Effector CD8-positive, alpha-beta T cell (primary cell): ENCODE measurements at places on chromosomes 2 and 18.

GRCh38 chr2:233964581-233964980 lies 47.4 kb downstream of the TRPM8 start:
- DNase-seq, result no peak

GRCh38 chr2:217353591-217353990 lies 493.7 kb upstream of the TNP1 start:
- no peak for DNase-seq

DNA sequence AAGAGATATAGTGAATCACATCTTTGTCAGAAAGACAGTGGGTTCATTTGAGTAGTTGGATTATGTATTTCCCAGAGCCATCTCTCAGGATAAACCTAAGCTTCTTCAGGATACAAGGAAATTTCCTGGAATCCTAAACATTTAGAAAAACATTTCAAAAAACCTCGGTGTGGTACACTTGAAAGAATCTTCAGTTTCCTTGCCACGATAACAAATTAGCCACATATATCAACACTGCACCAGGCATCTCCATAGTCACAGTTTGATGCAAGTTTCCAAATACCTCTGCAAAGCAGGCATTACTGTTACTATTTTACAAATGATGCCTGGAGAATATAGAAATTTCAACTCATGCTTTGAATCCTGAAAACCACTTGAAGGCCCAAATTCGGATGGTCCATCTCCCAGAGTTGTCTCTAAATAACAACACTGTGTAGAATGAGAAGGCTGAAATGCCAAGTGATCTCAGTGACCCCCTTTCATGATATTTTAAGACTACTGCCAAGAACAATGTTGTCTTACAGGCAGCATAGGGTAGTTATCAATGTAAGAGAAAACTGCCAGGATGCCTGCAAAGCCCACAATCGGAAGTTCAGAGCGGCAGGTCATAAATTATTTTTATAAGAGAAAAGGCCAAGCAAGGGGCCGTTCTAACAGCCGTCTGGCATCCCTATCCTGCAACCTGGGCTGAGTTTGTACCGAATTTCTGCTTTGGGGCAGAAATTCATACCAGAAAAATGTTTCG lies 307.9 kb downstream of the TXNL1 start:
- no peak for DNase-seq

DNA sequence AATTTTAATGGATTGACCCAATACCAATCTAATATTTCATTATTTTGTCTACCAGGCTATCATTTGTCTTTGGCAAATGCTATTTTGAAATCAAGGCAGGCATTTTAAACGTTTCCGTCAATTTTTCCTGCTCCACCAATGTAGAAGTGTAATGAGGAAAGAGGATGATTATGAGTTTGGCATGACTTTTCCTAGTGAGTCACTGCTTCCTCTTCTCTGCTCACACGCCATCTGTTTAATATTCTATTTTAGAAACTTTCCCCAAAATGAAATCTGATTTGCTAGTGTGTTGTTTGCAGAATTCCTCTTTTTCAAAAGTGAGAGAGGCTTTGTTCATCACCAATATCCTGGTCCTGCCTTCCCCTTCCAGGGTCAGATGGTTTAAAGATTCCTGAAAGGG lies 42.5 kb upstream of the PID1 start:
- DNase-seq, result no peak

GRCh38 chr18:45521777-45522176 lies 93.5 kb upstream of the SLC14A2 start:
- DNase-seq, result no peak

DNA sequence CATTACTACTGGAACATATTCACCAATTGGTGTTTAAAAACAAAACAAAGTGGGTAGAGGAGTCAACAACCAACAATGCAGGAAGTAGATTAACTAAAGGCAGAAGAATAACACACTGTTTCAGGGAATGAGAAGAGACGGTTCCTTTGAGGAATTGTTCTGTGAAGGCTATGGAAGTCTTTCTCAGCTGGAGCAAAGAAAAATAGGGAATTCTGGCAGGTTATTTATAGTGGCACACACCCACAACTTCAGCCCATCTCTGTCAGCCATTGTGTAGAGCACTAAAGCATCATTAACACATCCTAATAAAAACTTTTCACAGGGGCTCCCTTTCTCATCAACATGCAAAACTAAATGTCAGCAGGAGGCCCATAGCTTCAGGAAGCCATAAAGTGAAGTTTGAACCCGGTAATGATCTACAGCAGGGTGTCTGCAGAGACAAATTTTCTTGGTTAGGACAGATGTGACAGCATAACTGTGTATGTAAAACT lies 113.6 kb downstream of the CDH2 start:
- DNase-seq, result no peak

GRCh38 chr2:23606196-23606595 lies 221.2 kb downstream of the KLHL29 start:
- no peak for DNase-seq

DNA sequence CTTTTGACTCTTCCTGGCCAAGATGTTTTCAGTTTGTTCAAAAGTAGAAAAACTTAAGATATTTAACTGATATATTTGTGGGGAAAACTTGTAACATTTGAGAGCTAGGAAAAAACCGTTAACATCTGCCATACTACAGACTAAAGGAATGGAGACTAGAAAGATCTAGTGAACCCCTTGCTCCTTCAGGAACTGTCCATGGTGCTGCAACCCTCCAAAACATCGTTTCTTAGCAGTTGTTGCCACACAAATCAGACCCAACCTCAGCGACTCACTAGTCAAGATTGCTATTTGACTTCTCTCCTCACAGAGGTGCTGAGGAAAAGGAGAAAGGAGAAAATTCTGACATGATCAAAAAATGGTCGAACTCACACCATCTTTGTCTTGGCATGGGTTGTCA lies 393.8 kb upstream of the LYPD1 start:
- DNase-seq, result no peak

- no peak for DNase-seq
Observed at GRCh38 chr2:201859949-201860348, 53.6 kb downstream of the CDK15 start.

- DNase-seq, result no peak
Observed at GRCh38 chr2:58432491-58433170, 191.5 kb upstream of the FANCL start.

DNA sequence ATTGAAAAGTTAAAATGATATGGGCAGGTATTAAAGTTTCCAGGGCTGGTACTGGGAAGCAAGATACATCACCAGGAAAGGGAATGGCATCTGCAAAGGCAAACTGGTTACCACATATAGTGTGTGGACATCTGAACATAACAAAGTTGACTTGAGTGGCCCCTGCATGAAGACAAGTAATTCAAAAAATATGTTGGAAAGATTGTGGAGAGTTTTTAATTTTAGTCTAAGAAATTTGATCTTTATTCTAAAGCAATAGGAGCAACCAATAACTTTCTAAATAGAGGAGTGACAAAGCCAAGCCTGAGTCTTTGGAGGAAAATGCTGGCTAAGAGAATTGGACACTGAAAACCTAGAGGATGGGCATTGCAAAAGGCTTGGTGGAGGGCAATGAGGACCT lies 278.2 kb downstream of the ALK start:
- no peak for DNase-seq

- DNase-seq, result no peak
Observed at GRCh38 chr2:168997118-168997521, 34.0 kb downstream of the ABCB11 start.

GRCh38 chr18:9578306-9578705 lies 36.1 kb downstream of the PPP4R1 start:
- DNase-seq, result no peak

- DNase-seq, result no peak
Observed at GRCh38 chr2:144914622-144915318, 394.9 kb upstream of the ZEB2 start.

- no peak for DNase-seq
Observed at GRCh38 chr2:200184748-200185627, 121.5 kb upstream of the SPATS2L start.

- DNase-seq, result no peak
Observed at GRCh38 chr2:71903841-71904240, 243.8 kb downstream of the CYP26B1 start.

DNA sequence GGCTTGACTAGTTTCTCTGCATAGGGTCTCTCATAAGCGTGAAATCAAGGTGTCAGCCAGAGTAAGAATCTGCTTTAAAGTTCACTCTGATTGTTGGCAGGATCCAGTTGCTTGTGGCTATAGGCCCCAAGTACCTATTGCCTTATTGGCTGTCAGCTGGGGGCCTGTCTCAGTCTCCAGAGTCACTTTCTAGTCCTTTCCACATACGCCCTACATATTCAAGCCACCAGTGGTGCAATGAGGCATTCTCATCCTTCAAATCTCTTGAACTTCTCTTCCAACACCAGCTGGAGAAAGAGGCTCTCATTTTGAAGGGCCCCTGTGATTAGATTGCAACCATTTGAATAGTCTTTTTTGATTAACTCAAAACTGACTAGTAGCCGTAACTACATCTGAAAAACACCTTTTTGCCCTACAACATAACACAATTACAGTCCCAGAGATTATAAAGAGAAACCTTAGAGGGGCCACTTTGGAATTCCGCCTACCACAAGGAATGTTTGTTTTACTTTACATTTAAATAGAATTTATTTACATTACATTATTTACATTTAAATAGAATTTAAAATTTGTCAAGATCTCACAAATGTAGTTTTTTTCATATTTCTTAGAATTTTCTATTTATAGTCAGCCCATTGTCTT lies 520.1 kb downstream of the DSC3 start:
- DNase-seq, result no peak

- no peak for DNase-seq
Observed at GRCh38 chr2:216388046-216388884, 16.0 kb upstream of the MARCHF4 start.

DNA sequence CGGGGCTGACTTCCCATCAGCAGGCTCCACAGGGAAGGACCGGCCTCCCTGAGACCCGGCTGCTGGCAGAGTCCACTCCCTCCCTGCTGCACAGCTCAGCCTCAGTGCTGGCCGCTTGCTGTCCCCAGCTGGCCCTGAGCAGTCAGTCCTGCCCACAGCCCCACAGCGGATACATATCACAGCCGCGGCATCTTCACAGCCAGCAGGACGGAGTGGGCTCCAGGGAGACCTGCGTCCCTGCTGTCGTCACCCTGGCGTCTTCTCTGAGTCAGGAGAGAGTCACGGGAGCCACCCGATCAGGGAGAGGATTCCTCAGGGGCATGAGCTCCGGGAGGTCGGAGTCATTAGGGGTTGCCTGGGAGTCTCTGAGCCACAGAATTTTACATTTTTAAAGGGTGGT lies 13.1 kb upstream of the SNTG2 start:
- no peak for DNase-seq

DNA sequence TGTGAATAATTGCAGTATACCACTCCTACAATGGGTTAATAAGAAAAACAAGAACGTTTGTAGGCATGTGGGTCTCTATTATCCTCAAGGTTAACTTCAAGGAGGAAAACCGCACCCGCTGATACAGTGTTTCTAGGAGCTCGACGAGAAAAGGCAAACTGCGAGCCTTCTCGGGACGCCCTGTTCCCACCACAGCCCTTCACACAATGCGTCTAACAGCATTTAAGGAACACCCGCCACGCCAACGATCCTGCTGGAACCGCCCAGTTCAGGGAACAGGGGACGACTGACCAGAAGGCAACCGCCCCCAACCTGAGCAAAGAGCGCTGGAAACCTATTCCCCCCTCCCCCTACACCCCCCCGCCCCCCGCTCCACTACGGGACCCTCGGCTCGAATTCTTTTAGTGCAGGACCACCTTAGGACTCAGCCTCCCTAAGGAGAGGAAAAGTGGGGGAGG lies 710 bp upstream of the TMSB10 start:
- peak; percentile 31 for DNase-seq

- no peak for DNase-seq
Observed at GRCh38 chr18:46054956-46055837, 16.9 kb downstream of the PSTPIP2 start.

- no peak for DNase-seq
Observed at GRCh38 chr2:11505652-11506610, 27.9 kb upstream of the GREB1 start.

- DNase-seq, result no peak
Observed at GRCh38 chr2:71078624-71079023, 10.2 kb downstream of the NAGK start.

DNA sequence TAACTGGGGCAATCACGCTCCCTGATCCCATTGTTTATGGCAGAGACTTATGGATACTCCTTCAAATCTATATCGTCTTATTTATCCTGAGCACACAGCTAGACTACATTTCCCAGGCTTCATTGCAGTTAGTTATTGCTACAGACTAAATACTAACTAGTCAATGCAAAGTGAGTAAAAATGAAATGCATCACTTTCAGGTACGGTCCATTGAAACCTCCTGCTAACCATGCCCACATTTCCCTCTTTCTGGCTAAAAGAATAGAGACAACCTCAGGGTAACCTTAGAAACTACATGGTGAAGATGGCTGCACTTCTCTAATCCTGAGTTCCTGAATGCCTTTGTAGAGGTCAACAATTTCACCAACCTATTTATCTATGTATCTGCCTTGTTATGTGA lies 437.4 kb downstream of the EPHA4 start:
- no peak for DNase-seq

DNA sequence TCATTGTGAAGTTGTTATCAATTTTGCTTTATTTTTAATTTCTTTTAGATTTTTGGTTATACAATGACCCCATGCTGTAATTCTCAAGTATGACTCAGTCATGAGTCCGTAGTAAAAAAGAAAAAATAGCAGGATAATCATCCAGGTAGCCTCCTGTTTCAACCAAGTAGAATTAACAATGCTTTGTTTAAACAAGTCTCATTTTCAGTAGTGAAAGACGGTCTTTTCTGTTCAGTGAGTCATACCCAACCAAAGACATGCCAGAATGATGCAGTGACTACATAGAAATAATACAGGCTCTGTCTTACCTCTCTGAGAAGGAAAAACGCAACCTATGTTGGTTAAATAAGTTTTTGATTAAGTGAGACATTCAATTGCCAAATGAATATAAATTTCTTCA lies 67.8 kb upstream of the DSC1 start:
- DNase-seq, result no peak

- no peak for DNase-seq
Observed at GRCh38 chr18:12338382-12338781, 30.3 kb downstream of the TUBB6 start.

DNA sequence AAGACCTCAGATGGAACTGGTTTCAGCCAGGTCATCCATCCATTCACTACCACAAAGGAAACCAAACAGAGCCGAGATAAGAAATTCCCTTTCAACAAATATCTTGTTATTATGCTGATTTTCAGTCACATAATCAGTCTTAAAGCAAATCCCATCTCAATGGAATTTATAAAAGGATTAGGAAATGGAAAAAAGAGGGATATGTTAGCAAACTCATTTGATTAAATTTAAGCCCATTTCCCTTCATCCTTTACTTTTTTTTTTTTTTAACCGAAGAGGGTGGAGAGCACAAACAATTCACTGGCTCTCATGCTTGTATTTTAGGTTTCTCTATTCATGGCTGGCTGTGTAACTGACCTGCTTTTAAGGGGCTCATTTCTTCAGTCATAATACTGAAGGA lies 109.0 kb upstream of the GATA6 start:
- DNase-seq, result no peak
